ENCODE measurements at places on chromosomes 5 and 9.

GRCh38 chr5:65418661-65419060 lies 63.1 kb downstream of the ADAMTS6 start:
- DNase-seq, result no peak

- DNase-seq, result no peak
These were observed 96.5 kb downstream of the GABBR2 start for GRCh38 chr9:98612061-98612752.

GRCh38 chr9:120733190-120733589 lies 18.9 kb upstream of the MEGF9 start:
- DNase-seq, result no peak

DNA sequence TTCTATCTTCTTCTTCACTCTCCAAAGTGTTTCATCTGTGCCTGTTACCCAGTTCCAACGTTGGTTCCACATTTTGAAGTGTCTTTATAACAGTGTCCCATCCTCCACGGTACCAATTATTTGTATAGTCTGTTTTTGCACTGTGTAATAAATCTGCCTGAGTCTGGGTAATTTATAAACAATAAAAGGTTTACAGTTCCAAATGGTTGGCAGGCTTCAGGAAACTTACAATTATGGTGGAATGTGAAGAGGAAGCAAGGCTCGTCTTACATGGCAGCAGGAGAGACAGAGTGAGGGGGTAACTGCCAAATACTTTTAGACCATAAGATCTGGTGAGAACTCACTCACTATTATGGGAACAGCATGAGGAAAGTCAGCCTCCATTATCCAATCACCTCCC lies 465.4 kb upstream of the CDH9 start:
- DNase-seq, result no peak

- DNase-seq, result no peak
These were observed 143.6 kb downstream of the BOD1 start for GRCh38 chr5:173472784-173473278.

- DNase-seq, result no peak
These were observed 55.7 kb downstream of the LHFPL2 start for GRCh38 chr5:78592735-78593386.

DNA sequence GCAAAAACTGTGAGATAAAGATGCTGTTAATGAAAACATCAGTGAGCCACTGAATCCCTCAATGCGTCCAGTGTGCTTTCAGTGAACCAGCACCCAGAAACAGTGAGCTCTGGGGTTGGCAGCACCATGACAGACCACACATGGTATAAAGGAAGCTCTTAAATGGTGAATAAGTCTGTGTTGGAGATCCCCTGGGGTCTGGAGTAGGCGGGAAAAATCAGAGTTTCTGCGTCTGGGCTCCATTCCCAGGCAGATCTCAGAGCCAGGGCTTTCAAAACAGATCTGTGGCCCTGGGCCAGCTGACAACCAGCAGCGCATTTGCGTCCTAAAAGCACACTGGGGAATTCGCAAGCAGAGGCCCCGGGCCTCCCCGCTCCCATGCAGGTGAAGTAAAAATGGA lies 233.5 kb downstream of the FRMD3 start:
- no peak for DNase-seq

- DNase-seq, result peak; percentile 21
These were observed 17.5 kb upstream of the ROPN1L start for GRCh38 chr5:10424124-10424731.

DNA sequence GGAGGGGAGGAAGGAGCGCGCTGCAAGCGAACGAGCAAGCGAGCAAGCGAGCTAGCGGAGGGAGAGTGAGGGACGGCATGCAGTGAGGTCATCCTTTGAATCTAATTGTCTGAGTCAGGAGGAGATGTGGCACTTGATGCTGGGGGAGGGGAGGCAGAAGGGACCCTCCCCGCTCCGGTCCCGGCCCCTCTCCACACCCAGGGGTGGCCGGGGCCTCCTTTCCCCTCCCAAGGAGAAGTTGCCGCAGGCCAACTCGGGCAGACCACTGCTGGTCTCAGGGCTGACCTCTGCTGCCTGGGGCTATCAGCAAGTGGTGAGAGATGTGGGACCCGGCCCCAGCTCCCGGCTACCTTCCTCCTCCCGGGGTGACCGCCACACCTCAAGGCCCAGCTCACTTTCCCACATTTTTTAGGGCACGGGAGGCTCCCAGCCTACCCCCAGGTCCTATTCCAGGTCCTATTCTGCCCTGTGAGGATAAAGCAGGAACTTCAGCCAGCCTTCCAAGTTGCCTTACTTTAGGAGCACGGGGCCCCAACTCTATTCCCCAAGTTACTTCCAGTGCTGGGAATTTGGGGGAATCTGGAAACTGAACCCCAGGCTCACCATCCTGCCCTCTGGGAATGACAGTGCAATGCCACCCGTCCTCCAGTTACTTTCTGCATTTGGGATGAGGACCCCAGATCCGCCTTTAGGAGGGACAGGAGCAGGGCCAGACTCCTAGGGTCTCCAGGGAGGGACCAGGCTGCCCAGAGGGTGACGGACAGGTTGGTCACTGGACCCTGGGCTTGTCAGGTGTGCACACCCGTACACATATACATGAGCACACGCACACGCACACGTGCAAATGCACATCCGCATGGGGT lies 11.1 kb downstream of the CNTFR start:
- no peak for DNase-seq

GRCh38 chr9:101516655-101517054 lies 17.0 kb upstream of the RNF20 start:
- DNase-seq, result no peak

GRCh38 chr5:73280821-73281746 lies 108.1 kb downstream of the TMEM174 start:
- DNase-seq, result peak; percentile 50

DNA sequence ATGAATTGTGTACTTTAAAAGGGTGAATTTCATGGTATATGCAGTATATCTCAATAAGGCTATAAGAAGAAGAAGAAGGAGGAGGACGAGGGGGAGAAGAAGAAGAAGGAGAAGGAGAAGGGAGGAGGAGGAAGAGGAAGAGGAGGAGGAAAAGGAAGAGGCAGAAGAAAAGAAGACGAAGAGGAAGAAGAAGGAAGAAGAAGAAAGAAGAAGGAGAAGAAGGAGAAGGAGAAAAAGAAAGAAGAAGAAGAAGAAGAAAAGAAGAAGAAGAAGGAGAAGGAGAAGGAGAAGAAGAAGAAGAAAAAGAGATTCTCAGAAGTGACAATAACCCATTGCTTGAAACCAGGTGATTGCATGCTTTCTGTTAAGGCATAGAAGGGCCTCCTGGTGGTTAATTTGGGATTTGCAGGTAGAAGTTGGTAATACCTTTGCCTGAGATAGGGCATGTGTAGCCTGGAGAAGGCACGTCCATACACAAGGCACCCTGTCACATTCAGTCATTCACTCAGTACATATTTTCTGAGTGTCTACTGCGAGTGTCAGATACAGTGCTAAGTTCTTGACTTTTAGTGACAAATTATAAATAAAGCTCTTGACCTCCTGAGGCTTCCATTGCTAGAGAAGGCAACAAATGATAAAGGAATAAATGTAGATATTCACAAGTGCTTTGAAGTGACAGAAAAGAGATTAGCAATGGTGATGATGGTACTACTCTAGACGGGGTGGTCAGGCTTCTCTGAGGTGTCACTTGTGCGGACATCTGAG lies 231.3 kb downstream of the NPR3 start:
- peak; percentile 52 for DNase-seq

DNA sequence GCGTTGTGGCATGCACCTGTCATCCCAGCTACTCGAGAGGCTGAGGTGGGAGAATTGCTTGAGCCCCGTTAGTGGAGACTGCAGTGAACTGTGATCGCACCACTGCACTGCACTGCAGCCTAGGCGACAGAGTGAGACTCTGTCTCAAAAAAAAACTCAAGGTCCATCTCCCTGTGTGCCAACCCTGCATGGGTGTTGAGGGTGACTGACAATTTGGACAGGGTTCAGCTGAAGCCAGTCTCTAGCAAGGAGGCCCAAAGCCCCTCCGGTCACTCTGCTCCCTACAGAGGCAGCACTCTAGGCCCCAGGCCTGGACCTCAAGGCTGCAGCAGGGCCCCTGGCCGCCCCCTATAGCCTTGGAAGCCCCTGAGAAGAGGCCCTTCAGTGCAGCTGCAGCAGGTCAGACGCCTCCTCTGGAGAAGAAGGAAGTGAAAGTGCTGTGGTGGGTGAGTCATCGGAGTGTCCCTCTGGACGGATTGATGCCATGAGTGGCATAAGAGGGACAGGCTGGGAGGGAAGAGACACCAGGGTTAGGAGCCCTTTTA lies 39.2 kb upstream of the NEK6 start:
- peak; percentile 42 for DNase-seq

DNA sequence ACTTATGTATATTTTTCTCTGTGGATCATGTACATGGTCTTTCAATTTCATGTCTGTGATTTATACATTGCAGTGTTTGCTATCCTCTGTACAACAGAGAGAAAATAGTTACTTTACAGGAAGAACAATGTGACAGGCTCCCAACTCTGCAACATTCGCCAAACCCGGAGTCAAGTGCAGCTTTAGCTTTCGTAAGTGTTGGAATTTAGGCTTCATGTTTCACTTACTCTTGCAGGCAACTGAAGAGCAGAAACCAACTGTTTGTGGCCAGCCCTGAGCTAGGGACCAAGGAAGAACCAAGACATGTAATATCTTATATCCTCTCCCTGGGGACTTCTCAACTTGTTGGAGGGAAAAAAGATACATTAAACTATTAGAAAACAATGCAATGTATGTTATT lies 147.9 kb downstream of the C5orf15 start:
- DNase-seq, result no peak
